Uterus (tissue), 4 donors: ENCODE measurements at places on chromosomes 7 and 10. TPM values are rescaled to one million over a fixed set of nuclear protein-coding genes. Genes with fewer than 3 reads are reported as not detected.

The NUTM2A gene
- total RNA-seq, result 1.1 TPM

The FOXP2 gene
- total RNA-seq, result 59.3 TPM

- no peaks in the 10 kb centered on the region for H3K36me3 ChIP-seq
- H3K4me3 ChIP-seq, result no peak overlapping the region
- no peak for DNase-seq
- H3K27me3 ChIP-seq, result no peaks in the 10 kb centered on the region
These were observed 1178.5 kb upstream of the C7orf33 start for GRCh38 chr7:147412109-147412508.

DNA sequence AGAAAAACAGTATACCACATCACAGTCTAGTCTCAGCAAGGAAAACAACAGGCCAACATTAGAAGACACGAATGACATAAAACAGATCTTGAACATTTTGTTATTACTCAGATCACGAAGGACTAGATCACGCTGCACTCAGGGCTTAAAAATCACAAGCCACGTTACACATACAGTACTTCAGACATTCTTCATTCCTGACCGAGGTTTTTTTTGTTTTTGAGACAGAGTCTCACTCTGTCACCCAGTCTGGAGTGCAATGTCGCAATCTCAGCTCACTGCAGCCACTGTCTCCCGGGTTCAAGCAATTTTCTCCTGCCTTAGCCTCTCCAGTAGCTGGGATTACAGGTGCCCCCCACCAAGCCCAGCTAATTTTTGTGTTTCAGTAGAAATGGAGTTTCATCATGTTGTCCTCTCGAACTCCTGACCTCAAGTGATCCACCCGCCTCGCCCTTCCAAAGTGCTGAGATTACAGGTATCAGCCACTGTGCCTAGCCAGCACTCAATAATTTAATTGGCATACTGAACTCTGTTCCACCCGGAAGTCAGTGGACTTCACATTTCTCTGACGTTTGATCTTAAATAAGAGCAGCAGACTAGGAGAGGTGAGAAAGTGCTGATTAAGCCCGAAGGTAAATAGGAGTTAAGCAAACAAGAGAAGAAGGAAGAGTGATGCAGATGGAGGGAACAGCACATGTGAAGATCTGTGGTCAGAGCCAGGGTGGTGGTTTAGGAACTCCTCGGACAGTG, 3.5 kb downstream of the AIMP2 start:
- DNase-seq, result no peak
- no peaks in the 10 kb centered on the region for H3K27me3 ChIP-seq
- H3K4me3 ChIP-seq, result no peak overlapping the region
- H3K4me1 ChIP-seq, result no peaks in the 10 kb centered on the region
- no peaks in the 10 kb centered on the region for H3K36me3 ChIP-seq
